ENCODE measurements at places on chromosomes 4 and X.

DNA sequence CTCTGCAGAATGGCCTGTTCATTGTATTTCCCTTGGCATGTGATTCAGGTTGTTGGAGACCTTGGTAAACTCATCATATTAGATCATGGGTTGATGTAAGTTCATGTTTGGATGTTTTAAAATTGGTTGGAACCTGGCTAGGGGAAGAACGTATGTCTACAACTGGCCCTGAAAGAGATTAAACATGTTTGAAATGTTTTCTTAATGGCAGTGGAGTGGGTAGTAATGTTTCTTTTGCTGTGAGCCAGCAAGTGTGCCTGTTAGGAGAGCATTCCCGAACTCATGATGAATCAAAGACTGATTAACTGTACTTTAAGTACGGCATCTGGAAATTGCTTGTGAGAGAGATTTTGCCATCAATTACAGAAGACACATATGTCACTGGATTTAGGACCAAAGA, 44.5 kb upstream of the SLC4A4 start:
- no peak for DNase-seq

- no peak for DNase-seq
Measured at GRCh38 chr4:81221303-81222081, 6.5 kb upstream of the PRKG2 start.

DNA sequence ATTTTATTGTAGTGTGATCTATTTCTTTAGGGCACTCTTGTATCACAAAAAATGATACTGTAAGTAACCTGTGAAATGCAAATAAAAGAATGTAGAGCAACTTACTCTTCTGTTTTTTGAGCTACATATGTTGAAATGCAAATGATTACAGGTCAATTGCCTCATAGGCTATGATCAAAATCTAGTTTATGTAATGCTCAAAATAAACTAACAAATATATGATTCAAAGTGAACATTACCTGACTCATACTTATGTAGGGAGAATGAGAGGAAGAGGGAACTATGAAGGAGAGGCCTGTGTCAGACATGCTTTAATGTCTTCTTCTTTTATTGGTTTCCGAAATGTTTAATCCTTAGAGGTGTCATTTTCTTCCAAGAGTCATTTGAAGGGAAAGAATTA, 5.0 kb upstream of the RPS6KA3 start:
- DNase-seq: no peak

DNA sequence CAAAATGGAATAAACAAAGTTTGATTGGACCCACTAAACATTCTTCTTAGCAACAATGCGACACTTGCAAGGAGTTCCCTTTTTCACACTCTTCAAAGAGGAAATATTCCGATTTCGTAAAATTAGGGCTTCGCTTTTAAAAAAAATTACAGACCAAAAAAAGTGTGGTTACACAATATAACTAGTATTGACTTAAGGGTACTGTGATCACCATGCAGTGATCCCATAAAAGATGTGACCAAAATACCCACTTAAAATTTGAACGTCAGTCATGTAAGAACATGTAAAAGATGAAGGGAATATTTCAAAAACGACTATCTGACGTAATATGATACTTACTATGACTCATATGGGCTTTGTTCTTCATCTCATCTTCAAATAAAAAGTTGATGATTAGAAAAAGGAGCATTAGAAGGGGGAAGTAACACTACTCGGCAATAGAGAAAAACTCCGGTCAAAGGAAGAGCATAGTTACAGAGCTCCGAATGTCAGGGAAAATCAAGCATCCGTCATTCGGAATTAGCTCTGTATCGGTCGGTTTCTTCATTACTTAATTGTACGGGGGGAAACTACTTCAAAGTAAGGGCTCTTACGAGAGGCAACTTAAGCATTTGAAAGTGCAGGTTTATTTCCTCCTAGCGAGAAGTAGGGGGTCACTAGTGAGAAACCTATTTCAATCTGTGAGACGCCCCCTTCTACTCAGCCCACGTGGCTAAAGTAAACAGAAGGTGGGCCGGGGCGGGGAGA, 1.3 kb upstream of the TET2 start:
- DNase-seq: no peak

- no peak for DNase-seq
Measured at GRCh38 chrX:12162420-12162819, 24.1 kb downstream of the FRMPD4 start.

GRCh38 chr4:107996949-107997788, 7.5 kb downstream of the HADH start:
- DNase-seq: no peak

DNA sequence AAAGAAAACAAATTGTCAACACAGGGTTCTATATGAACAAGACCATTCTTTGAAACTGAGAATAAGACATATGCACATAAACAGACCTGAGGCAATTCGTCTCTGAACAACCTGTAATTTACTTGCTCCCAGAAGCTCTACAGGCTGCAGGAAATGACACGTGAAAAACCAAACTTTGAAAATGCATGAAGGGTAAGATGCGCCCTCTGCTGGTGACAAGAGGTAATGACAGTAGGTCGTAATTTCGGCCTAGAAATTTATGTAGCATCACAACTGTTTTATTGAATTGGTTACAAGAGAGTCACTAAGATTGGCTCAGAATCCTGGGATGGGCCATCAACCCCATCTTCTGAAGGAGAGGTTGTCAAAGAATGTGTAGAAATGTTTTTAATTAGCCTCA, 276.5 kb downstream of the PPP4R3C start:
- no peak for DNase-seq

All from substantia nigra (tissue), 51 donors.